Stimulated activated CD4-positive, alpha-beta T cell treated with anti-CD3 and anti-CD28 coated beads, TNF-alpha, amount 100 ng/mL, for 48 hours (primary cell): ENCODE measurements at places on chromosomes 11 and 22.

DNA sequence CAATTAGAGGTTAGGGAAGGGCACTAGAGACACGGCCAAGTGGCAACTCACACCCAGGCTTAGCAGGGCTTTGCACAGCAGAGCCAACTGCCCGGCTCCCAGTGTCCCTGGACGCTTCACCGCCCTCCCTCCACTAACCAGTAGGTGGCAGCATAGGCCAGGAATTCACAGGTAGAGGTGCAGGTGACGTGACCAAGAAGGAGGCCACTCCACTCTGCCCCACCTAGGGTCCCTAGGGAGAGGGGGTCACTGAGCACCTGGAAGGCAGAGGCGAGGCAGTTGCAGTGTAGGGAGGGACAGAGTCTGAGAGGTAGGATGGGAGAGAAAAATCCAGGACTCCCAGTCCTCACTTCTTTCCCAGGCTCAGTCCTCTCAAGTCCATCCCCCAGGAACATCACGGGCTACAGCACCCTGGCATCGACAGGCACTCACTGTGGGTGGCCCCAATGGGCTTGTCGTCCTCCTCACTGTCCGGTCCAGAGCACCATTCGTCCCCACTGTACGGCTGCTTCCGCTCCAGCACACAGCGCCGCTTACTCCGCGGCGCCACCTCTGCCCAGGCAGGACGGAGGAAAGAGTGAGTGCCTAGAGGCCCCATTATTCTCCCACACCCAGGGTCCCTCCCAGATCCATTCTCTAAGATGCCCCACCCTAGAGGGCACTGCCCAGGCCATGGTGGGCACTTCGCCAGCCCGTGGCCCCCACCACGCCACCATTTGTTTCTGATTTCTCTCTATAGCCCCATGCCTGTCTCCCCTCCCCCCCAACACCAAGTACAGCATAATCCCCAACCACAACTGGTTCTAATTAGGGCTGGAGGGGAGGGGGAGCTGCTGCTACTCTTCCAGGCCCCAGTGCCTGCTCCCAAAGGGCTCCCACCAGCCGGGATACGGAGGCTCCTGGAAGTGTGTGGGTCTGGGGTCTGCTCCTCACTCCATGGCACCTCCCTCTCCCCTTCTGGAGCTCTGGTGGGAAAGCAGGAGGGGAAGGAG is 18.4 kb downstream of the BCL9L start:
- DNase-seq = peak; percentile 89

- DNase-seq = no peak
These were observed 708 bp downstream of the SCO2 start for GRCh38 chr22:50524676-50525103.

- no peak for DNase-seq
These were observed 528 bp downstream of the WEE1 start for GRCh38 chr11:9573775-9574621.

DNA sequence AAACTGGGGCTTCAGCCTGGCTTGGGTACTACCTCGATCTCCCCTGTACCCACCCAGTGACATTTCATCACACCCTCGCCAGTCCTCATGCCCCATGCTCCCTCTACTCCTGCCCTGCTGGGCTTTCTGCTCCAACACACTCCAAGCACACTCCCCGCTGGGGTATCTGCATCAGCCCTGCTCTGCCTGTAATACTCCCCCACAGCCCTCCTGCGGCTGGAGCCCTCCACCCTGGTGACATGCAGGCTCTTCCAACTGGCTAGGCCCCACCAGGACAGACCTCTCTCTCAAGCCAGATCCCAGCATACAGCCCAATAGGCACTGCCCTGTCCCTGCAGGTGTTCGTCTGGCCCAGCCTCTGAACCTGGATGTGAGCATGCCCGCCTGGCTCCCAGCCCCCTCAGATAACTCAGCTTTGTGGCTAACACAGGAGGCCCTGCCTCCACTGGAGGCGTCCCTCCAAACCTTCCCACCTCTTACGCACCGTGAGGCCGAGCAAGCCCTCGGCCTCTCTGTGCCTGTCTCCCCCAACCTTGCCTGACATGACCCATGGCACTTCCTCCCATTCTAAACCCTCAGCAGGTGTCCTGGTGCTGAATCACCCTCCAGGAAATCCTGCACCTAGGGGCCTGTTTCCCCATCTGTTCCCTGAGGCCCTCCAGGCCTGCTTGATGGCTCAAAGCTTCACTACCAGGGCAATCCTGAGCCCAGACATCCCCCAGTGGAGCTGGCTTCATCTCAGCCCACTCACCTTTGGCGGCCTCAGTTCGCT is 33.5 kb upstream of the TXNRD2 start:
- DNase-seq = no peak

- no peak for DNase-seq
These were observed 148.4 kb downstream of the CACNA1I start for GRCh38 chr22:39718921-39719475.

DNA sequence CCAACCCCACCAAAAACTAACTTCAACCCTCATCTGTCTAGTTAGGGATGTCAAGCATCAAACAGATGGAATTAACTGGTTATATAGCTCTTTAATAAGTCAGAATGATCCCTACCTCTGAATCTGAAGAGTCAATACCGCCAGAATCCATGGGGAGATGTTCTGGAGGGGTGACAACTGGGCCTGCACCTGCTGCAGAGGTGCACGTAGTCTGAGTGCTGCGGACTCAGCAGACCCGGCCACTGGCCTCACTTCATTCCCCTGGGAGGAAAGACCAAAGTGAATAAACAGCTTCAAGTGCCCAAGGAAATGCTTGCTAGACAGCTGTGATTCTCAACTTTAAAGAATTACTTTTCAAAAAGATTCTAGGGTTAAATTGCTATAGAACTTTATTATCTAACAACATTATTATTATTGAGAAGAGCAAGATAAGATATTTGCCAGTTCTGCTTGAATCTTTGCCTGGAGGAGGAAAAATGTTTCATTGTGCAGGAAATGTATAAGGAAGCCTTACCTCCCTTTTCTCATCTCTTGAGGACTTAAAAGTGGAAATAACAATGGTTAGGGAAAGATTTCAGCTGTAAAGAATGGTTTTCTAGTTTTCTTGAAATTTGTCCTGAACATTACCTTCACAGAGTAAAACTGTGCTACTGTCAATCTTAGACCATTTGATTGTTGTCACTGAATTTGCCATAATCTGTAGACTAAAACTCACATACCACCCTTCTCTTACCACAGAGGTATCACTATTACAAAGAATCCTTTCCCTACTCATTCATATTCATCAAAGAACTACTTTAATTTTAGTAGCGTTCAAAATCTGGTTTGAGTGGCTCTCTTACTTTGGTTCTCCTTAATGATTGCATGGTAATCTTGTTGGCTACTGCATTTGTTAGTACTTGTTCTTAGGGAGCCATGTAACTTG is 4.2 kb downstream of the XBP1 start:
- no peak for DNase-seq

- no peak for DNase-seq
These were observed 61.6 kb upstream of the PTPN5 start for GRCh38 chr11:18853086-18853720.

DNA sequence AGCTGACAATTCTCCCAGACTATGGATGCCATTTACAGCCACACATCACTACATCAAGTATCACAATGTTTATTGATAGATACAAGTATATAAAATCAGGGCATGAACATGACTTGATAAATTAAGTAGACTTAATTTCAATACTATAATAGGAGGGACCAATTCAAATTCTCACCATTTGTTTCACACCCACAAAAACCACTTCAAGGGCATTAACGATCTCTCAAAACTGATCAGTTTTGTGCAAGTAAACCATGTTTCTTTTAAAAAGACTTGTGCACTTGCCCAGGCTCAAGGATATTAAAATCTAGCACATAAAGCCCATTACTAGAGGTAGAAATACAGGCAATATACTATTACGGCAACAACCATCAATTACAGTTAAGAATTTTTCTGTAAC is 11.7 kb downstream of the EIF4G2 start:
- DNase-seq = no peak

- no peak for DNase-seq
These were observed 111.8 kb downstream of the SNX19 start for GRCh38 chr11:130804306-130805076.

GRCh38 chr11:15714641-15715399 is 600.1 kb downstream of the INSC start:
- DNase-seq = no peak
